Thyroid gland (tissue), 4 donors: ENCODE measurements at places on chromosomes 2 and 18. TPM values are rescaled to one million over a fixed set of nuclear protein-coding genes. Genes with fewer than 3 reads are reported as not detected.
A peak's percentile ranks its signal among the peaks of the same experiment; 100 is the strongest.

DNA sequence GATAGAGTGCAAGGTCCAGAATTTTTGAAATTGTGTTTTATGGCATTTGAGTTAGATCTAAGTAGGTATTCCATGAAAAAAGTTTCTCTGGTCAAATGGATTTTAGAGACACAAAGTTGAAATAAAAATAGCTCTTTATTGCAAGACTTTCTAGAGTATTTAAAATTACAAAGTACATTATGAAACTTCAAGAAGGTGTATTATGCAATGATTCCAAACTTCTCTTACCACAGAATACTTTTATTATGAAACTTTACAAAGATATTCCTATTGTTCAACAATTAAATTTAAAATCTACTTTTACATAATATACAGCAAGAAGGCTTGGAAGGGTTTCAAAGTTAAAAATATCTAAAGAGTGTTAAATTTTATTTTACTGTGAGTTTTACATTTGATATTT is 65.9 kb downstream of the CALCRL start:
- H3K4me1 ChIP-seq, result no peaks in the 10 kb centered on the region
- no peaks in the 10 kb centered on the region for H3K27me3 ChIP-seq
- no peak overlapping the region for H3K27ac ChIP-seq
- no peak overlapping the region for H3K4me3 ChIP-seq
- DNase-seq, result no peak

- H3K4me3 ChIP-seq, result no peak overlapping the region
- H3K4me1 ChIP-seq, result no peaks in the 10 kb centered on the region
- no peaks in the 10 kb centered on the region for H3K27me3 ChIP-seq
- DNase-seq, result no peak
- H3K36me3 ChIP-seq, result no peaks in the 10 kb centered on the region
Observed at GRCh38 chr2:21422050-21422449, 298.3 kb downstream of the TDRD15 start.

GRCh38 chr18:9949315-9949714 is 35.5 kb downstream of the VAPA start:
- no peaks in the 10 kb centered on the region for H3K4me1 ChIP-seq
- no peak overlapping the region for H3K4me3 ChIP-seq
- H3K27ac ChIP-seq, result no peak overlapping the region
- H3K27me3 ChIP-seq, result no peaks in the 10 kb centered on the region
- no peak for DNase-seq

DNA sequence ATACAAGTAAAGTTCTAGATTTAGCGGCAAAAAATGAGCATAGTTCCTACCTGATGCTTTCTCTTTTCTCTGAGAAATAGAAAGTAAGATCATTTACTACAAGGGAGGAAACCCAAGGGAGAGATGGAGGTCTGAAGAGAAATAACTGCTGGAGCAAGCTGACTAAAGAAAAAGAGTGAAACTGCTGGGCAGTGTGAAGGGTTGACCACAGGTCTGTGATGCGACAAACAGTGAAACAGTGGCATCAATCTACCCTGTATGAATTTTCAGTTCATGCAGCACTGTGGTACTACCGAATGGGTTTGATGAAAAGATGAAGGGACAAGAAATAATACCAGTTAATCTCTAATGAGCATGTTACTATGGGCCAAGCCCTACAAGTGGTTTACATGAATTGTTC is 52.2 kb downstream of the CUL3 start:
- H3K36me3 ChIP-seq, result no peaks in the 10 kb centered on the region
- H3K4me3 ChIP-seq, result no peak overlapping the region
- no peak for DNase-seq
- H3K27me3 ChIP-seq, result no peaks in the 10 kb centered on the region

- H3K4me3 ChIP-seq, result no peak overlapping the region
- DNase-seq, result no peak
- H3K4me1 ChIP-seq, result no peaks in the 10 kb centered on the region
- no peak overlapping the region for H3K27ac ChIP-seq
- no peaks in the 10 kb centered on the region for H3K36me3 ChIP-seq
Observed at GRCh38 chr2:25419678-25420242, 78.0 kb upstream of the DNMT3A start.

DNA sequence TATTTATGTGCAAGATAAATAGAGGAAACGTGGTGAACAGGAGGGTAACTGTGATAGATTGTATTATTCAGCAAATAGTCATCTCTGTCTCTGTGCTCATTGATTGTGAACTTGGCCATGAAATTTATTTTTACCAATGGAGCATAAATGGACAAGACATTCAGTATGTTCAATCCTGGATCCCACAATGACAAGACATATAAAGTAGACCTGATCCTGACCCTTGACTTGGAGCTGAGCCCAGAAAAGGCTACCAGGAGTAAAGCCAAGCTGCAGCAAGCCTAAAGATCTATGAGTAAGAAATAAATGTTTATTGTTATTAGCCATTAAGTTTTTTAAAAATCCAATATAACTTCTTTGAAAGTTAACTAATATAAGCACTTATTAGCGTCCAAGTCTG is 531.2 kb downstream of the PIK3C3 start:
- H3K27ac ChIP-seq, result no peak overlapping the region
- no peaks in the 10 kb centered on the region for H3K36me3 ChIP-seq
- no peaks in the 10 kb centered on the region for H3K27me3 ChIP-seq

Gene G6PC2
- not detected for total RNA-seq

DNA sequence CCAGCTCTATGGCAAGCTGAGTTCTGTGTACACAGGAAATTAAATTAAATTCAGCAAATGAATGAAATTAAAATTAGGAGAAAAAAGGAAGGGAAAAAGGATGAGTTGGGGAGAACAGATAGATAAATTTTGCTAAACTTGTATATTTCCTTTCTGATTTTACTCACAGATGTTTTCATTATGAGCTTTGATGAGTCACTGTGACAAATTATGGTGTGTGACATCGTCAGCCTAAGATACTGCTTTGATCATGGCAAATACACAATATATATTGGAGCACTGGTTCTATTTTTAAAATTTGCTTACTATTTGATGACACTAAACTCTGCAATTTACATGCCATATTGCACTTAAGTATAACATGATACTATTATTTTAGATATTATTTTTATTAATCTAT is 464.6 kb upstream of the SPHKAP start:
- no peaks in the 10 kb centered on the region for H3K4me1 ChIP-seq
- no peak overlapping the region for H3K4me3 ChIP-seq
- no peaks in the 10 kb centered on the region for H3K27me3 ChIP-seq

- H3K4me3 ChIP-seq, result no peak overlapping the region
- no peak overlapping the region for H3K27ac ChIP-seq
- no peaks in the 10 kb centered on the region for H3K4me1 ChIP-seq
- H3K36me3 ChIP-seq, result no peaks in the 10 kb centered on the region
Observed at GRCh38 chr2:187435756-187436155, 12.3 kb downstream of the CALCRL start.

GRCh38 chr2:120305296-120305695 is 40.6 kb upstream of the INHBB start:
- H3K36me3 ChIP-seq, result no peaks in the 10 kb centered on the region
- H3K27ac ChIP-seq, result no peak overlapping the region
- H3K4me3 ChIP-seq, result no peak overlapping the region
- H3K27me3 ChIP-seq, result no peaks in the 10 kb centered on the region
- peak; percentile 15 for DNase-seq
- H3K4me1 ChIP-seq, result no peaks in the 10 kb centered on the region

Gene HOXD4
- 4.2 TPM for total RNA-seq

Gene RASGRP3
- 30.9 TPM for total RNA-seq

Gene SKOR2
- not detected for total RNA-seq

DNA sequence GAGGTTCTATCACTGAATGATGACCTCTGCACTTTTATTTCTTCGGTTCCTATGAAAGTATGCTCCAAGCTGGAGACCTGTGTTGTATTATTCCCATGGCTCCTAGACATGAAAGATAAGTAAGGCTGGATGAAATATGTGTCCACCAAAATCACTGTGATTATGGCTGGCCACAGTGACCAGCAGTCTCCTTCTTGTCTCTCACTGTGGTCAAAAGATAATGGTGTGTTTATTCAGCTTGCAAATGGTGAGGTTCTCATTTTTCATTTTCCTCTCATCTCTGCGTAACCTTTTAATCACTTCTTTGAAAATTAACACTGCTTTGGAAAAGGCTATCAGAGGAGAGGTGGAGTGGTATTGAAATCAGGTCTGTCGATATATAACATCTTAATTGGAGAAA is 107.8 kb upstream of the DAPL1 start:
- no peak for DNase-seq
- H3K27me3 ChIP-seq, result no peaks in the 10 kb centered on the region
- no peak overlapping the region for H3K4me3 ChIP-seq
- H3K4me1 ChIP-seq, result no peaks in the 10 kb centered on the region

Gene NEU2
- not detected for total RNA-seq

Gene TMEM37
- total RNA-seq, result 50.2 TPM

Gene CIDEA
- 0.67 TPM for total RNA-seq

- no peaks in the 10 kb centered on the region for H3K36me3 ChIP-seq
- no peak for DNase-seq
- no peaks in the 10 kb centered on the region for H3K27me3 ChIP-seq
- H3K4me1 ChIP-seq, result no peaks in the 10 kb centered on the region
Observed at GRCh38 chr2:1117569-1117968, 166.9 kb downstream of the SNTG2 start.

DNA sequence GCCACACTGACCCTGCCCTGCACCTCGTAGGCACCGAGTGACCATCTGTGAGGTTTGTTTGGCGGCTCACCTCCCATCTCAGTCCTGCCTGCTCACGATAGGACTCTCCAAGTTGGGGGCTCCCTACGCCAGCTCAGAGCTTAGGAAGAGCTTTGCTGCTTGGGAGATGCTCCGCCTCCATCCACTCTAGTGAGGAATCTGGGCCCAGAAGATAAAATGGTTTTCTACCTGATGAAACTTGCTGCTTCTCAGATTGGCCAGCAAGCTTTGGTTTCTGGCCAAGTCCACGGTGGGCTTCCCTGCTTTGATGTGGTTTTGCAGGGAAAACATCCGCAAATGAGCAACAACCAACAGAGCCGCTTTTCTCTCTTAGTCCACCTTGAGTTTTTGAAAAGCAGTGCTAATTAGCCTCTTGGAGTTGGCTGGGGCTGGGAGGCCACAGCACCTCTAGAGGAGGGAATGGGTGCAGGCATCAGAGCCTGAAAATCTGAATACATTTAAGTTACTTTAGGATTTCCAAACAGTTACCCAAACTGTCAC is 42.2 kb downstream of the THNSL2 start:
- DNase-seq, result no peak
- H3K4me1 ChIP-seq, result no peaks in the 10 kb centered on the region
- H3K27ac ChIP-seq, result no peak overlapping the region

Gene KIAA2012
- total RNA-seq, result not detected

Gene PPM1G
- total RNA-seq, result 55.4 TPM

- peaks cover 1% of the 10 kb centered on the region for H3K4me1 ChIP-seq
- no peak overlapping the region for H3K27ac ChIP-seq
- no peak overlapping the region for H3K4me3 ChIP-seq
- no peaks in the 10 kb centered on the region for H3K27me3 ChIP-seq
- no peak for DNase-seq
- H3K36me3 ChIP-seq, result no peaks in the 10 kb centered on the region
Observed at GRCh38 chr18:56038171-56039030, 450.4 kb upstream of the TCF4 start.

DNA sequence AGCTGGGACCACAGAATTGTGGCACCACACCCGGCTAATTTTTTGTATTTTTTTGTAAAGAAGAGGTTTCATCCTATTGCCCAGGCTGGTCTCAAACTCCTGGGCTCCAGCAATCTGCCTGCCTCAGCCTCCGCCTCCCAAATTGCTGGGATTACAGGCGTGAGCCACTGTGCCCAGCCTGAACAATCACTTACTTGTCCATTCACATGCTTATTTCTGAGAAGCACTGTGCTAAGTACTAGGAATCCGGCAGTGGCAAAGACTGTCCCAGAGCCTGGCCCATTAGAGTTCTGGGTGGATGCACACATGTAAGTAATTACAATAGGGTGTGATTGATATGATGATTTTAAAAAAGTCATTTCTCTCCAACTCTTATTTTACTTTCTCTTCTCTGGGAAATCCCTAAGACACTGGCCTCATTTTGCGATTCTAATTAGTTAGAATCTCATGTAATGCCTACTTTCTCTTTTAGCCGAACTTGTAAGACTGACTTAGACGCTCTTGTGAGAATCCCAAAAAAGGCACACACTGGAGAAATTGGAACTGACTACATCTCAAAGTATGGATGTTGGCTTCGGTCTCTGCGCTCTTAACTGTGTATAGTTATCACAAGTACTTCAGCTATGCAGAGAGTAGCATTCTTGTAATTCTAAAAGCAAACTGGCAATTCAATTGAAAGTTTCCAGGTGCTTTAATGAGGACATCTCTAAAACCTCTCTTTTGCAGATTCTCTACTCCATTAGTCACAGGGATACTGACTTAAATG is 567.7 kb downstream of the DCC start:
- H3K36me3 ChIP-seq, result no peaks in the 10 kb centered on the region
- no peaks in the 10 kb centered on the region for H3K27me3 ChIP-seq
- H3K27ac ChIP-seq, result no peak overlapping the region
- no peaks in the 10 kb centered on the region for H3K4me1 ChIP-seq
- no peak overlapping the region for H3K4me3 ChIP-seq
- peak; percentile 3 for DNase-seq

- H3K27me3 ChIP-seq, result no peaks in the 10 kb centered on the region
- no peaks in the 10 kb centered on the region for H3K4me1 ChIP-seq
- no peak overlapping the region for H3K4me3 ChIP-seq
- no peaks in the 10 kb centered on the region for H3K36me3 ChIP-seq
Observed at GRCh38 chr2:112884869-112885505, 26.0 kb upstream of the IL37 start.

DNA sequence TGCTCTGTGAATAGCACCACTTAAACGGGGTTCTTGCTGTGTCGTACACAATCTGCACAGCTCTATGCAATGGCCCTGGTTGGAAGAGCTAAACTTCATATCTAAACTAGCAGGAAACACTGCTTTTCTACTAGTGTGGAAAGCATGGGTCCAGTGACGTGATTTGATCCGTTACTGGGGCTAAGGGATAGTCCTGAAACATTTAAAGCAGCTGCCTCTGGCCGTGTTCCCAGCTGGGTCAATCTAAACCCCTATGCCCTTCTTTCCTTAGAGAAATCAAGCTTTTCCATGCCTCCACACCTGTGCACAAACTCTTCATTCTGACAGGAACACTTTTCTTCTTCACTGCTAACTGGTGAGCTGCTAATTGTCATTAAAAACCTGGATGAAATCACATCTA is 5.4 kb upstream of the IGFBP5 start:
- no peaks in the 10 kb centered on the region for H3K36me3 ChIP-seq
- H3K27me3 ChIP-seq, result no peaks in the 10 kb centered on the region
- H3K4me1 ChIP-seq, result peaks cover 59% of the 10 kb centered on the region
- peak overlapping the region; percentile 8 for H3K27ac ChIP-seq

Gene SERPINB13
- total RNA-seq, result not detected

Gene ALPG
- total RNA-seq, result not detected
